ENCODE measurements at places on chromosomes 7 and 10.

- no peak for DNase-seq
Measured at GRCh38 chr7:155645662-155646061, 1.2 kb downstream of the RBM33 start.

DNA sequence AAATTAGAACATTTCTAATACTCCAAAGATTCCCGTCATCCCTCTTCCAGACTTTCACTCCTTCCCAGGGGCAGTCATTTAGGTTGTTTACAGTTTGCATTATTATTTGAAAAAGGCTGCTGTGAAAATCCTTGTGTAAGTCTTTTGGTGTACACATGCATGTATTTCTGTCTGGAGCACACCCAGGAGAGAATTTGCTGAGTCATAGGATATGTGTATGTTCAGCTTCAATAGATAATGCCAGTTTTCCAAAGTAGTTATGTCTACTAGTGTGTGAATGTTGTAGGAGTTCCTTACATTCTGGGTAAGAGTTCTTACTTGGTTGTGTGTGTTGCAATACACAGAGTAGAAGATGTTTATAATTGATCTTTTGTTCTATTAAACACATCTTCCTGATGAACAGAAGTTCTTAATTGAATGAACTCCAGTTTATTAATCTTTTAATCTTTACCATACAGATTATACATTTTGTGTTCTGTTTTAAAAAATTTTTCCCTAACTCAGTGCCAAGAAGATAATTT, 25.3 kb downstream of the CROT start:
- DNase-seq, result no peak

DNA sequence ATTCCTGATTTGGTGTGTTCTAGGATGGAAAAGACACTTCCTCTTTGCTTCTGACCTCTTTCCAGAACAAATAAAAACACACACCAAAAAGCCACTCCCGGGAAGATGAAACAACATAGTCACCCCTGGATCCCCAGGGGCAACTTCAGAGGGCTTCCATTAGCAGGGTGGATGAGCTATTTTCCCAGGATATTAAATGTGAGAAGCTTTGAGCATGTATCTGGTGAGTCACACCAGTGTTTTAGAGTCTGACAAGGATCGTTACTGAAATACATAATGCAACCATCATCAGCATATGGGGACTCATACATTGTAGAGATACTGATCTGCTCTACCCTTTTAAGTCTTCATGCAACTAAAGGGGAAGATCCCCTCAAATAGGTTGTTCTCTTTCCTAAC, 115.5 kb upstream of the ZNF438 start:
- DNase-seq, result no peak

DNA sequence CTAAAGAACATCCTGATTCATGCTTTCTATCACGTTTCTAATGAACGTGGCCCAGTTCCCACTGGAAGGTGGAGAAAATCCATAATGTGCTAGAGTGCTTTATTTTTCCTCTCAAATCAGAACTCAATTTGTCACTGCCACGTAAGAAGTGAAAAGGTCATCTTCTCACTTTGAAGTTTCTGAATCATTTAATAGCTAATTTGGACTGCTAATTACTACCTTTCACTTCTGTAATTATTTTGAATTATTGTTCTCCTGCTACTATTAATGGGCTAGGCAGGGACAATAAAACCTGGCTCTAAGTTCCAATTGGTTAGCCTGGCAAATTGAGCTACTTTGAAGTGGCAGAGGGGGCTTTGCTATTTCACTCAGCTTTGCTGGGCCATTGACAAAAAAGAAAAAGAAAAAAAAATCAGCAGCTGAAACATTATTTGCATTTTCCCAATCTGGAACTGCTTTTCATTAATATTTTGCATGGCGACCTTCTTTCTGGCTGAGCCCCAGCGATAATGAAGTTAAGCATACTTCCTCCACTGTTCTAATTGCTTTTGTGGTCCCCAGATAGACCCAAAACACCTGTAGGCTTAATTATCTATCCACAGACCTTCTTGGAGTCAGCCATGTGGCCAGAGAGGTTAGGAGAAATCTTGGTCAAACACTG, 264.2 kb downstream of the SEC23IP start:
- DNase-seq, result no peak

GRCh38 chr10:34956756-34957155, 133.4 kb downstream of the CUL2 start:
- no peak for DNase-seq

DNA sequence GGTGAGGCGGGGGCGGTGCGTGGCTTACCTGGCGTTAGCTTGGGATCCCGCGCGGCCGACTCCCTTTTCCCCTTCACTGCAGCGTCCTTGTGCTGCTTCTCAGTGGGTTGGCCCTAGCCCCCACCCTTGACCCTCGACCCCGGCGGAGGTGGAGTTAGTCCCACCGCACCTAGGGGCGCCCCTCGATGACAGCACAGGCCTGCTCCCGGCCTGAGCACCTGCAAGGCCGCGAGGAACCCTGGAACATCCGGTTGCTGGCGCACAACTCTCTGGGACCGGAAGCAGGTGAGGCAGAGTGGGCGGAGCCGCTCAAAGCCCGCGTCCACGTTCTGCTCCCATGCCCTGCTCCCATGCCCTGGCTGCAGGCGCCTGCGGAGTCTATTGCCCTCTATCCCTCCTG, 266.9 kb downstream of the USP6NL start:
- DNase-seq, result no peak

DNA sequence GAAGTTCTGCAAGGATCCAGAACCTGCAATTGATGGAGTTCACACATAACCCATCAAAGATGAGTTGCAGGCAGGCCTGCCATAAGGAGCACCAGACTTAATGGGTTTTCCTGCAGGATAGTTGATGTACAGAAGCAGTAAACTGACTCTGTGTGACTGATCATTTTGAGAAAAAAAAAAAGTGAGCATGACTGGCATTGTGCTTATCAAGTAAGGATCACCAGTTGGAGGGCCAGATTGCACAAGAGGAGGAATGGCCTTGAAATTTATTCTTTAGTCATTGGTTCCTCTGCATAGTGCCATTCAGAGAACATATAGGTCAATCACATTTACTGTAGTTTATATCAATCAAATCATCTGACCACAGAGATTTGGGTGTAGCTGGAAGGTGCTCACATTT, 3.8 kb downstream of the CYP3A43 start:
- no peak for DNase-seq

Measured in SHP77 (cell line).